ENCODE measurements at places on chromosomes 16 and 17.

DNA sequence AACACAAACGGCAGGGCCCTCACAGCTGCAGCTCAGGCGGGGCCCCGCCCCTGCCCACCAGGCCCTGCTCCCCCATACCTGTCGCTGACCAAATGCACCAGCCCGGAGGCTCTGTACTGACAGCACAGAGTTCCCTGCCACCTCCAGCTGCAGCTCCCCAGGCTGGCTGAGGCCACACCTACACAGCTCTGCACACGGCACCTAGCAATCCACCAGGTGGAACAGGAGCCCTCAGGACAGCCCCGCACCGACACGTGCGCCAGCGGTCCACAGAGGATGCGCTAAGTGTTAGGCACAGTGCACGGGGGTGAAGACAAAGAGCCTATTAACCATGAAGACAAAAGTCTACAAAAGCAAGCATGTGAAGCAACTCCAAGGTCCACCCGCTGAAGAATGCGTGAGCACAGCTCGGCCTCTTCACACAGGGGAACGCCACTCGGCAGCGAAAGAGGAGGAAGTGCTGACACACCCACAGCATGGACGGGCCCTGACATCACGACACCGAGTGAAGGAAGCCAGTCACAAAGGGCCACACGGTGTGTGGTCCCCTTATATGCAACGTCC, 5.4 kb downstream of the ZCCHC14 start:
- DNase-seq = no peak

DNA sequence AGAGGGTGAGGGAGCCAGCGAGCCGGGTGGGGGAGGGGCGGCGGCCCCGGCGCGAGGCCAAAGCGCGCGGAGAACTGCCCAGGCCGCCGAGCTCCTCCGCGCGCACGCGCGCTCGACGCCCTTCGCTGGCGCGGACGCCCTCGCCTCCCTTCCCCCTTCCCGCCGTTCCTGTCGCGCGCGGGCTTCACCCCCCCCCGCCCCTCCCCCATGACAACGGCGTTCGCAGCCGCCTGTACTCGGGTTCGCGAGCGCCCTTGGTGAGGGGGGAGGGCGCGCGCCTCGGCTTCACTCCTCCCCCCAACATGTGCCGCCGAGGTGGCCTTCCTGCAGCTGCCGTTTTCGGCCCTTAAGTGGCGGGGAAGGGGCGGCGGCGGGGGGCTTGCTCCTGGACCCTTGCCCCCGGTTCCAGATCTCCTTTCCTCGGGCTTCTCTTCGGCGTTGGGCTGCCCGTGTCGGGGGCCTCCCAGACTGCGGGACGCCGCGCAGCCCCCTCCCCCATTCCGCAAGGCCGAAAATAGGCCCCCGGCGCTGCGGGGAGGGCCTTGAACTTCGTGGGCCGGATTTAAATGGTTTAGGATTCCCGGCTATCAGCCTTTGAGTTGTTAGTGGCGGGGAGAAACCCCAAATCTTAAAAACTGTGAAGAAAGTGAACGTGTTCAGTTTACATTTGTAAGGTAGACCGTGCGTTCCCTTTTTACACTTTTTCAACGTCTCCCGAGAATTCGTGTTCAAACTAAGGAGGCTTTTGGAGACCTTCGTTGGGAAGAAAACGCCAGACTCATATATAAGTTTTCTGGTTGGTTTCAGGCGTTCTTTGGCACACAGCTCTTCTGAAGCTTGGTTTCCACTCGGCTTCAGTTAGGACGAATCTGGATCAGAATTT, 653 bp downstream of the SRRM2 start:
- DNase-seq = no peak

DNA sequence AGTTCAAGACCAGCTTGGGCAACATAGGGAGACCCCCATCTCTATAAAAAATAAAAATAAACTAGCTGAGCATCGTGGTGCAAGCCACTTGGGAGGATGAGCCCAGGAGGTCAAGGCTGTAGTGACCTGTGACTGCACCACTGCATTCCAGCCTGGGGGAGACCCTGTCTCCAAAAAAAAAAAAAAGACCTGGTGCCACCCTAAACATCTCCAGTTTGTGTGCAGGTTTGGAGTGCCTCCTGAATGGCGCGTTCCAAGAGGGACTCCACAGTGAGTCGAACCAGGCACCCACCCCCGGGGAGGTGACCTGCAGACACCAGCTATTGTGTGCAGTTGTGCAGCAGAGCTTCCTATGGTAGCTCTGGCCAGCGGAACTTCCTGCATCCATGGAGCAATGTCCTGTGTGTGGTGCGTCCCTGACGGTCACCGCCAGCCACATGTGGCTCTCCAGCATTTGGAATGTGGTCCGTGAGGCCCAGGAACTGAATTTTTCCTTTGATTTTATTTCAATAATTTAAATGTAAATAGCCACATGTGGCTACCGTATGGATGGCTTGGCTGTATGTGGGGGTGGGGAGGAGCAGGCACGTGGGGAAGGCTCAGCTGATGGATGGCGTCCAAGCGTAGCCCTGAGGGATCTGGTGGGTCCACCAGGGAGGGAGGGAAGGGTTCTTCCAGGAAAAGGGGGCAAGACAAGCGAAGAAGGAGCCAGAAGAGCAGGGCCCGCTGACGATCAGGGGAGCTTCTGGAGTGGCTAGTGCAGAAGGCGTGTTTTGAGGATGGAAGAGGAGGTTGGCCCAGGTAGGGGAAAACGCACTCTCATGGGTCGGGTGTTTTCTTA, 107.1 kb upstream of the GSE1 start:
- no peak for DNase-seq

- no peak for DNase-seq
These were observed 8.5 kb upstream of the PIK3R6 start for GRCh38 chr17:8875957-8876356.

DNA sequence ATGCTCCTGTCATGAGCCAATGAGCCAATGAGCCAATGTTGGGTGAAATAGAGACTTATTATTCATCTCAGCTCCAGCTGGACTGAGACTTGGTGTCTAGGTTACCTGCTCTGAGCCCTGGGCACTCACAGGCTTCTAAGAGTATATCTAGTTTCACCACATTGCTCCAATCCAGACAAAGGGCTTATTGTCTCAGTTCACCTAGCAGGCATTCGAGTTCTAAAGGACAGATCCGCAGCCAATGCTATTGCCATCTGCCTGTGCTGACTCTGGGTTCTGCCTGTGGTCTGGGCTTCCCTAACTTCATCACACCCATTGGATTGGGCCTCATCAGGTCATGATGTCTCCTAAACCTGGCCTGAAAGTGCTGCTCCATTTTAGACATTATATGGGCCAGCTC, 66.1 kb upstream of the HS3ST4 start:
- DNase-seq = no peak

DNA sequence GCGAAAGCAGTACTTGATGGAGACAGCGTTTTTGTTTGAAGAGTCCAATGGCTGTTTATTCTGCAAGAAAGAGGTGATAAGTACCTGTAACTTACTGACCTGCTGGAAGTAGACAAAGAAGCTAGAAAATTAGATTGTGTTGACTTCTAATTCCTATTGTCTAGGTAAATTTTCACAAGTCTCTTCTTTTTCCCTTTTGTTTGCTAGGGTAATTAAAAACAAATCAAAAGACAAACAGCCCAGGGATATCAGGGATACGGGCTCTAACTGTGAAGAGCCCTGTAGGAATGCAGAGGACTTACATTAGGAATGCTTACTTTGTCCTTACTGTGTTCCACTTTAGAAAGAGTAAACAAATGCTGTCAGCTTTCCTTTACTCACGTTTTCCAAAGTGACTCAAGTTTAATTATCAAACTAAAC, 7.0 kb downstream of the PSME3IP1 start:
- no peak for DNase-seq

- no peak for DNase-seq
These were observed 394.6 kb upstream of the MON1B start for GRCh38 chr16:76796416-76796815.

DNA sequence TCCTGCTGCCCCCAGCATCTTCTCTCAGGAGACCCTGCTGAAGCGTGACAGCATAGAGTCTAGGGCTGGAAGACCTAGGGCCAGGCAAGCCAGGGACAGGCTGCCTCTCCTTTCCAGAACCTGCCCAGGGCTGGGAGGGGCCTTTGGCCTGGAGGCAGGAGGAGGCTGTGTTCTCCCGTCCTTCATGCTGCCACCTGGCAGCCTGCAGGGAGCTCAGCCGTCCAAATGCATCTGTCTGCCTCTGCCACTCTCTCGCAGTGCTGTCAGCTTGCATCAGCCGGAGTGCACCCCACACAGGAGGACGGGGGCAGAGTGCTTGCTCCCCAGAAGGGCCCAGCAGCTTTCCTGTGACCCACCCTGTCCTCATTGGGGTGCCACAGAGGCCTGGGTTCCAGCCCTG, 31.3 kb downstream of the ARHGAP23 start:
- DNase-seq = no peak

DNA sequence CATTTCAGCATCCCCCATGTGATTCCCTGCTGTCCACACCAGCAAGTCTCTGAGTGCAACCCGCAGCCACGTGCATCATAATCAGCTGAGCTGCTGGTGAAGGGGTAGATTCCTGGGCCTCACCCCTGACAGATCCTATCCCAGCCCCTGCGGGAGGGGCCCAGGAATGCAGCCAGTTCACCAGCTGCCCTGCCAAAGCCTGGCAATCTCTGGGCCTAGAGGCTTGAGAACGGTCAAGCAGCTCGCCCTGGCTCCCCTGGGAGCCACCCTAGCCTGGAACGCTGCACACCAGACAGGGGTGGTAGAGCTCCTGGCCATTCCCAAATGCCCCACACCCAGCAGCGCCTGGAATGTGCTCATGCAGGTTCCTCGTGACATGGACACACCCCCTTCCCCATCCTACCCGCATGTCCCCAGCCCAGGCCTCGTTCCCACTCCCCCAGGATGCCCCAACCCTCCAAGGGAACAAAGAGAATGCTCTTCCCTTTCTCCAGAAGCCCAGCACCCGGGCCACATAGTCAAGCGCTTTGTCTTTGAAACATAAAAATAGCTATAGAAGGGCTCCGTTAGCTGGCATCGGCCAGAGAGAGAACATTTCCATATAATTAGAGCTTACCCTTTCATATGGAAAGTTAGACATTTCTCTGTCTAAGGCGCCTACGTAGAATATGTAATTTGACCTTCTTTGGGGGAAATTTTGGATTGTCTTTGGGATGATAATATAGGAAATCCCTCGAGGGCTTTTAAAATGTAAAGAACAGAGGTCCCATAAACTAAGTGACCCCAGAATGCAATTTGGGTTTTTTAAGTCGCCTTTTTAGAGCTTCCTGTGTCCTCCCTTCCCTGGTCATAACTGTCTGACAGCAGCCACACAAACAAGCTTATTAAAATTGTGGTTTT, 3.4 kb downstream of the CEP295NL start:
- no peak for DNase-seq

- DNase-seq = peak; percentile 26
These were observed 18.5 kb downstream of the CRLF3 start for GRCh38 chr17:30805944-30806456.

GRCh38 chr17:3923466-3924190, 7.4 kb upstream of the P2RX1 start:
- no peak for DNase-seq

DNA sequence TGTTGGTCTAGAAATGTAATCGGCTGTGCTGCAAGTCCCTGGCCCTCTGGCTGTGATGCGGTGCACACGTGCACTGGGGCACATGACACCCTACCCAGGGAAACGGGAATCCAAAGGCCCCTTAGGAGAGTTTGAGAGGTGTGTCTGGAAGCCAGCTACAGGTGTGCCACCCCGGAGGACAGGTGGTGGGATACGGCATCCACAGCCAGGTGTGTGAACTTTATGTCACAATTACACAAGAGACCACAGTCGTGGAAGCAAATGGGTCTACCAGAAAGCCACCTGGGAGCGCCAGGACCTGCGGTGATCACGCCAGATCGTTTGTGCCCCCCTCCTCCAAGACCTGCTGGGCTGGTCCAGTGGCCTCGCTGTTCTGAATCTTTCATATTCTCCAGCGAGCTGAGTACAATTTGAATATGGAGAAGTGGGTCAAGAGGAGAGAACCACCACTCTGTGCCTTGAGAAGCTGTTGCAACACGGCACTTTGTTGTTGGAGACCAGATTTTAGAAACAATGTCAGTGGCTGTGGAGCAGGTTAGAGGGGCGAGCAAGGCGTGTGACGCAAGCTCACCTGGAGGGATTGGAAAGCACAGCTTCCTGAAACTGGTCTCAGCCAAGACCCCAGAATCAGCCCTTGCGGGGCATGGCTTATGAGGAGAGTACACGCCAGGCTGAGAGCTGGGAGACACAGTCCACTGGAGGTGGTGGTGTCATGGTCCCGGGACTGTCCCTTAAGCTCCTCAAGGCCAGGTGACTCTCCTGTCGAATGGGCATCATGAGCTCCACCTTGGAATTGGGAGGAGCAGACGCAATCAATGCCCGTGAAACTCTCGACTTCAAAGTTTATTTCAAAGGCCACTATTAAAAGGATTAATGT, 37.4 kb downstream of the COX4I1 start:
- DNase-seq = no peak

DNA sequence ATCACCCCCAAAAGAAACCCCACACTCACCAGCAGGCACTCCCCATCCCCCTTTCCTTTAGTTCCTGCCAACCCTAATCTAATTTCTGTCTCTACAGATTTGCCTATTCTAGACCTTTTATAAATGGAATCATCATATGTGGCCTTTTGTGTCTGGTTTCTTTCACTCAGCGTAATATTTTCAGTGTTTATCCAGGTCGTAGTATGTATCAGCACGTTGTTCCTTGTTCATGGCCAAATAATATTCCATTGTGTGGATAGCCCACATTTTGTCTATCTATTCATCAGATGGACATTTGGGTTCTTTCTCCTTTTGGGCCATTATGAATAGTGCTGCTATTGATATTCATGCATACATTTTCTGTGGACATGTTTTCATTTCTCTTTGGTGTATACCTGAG, 73.6 kb downstream of the OR1D5 start:
- no peak for DNase-seq

- DNase-seq = no peak
These were observed 5.3 kb upstream of the DDX52 start for GRCh38 chr17:37648555-37648954.

GRCh38 chr16:84683691-84684591, 15.9 kb upstream of the USP10 start:
- DNase-seq = no peak

DNA sequence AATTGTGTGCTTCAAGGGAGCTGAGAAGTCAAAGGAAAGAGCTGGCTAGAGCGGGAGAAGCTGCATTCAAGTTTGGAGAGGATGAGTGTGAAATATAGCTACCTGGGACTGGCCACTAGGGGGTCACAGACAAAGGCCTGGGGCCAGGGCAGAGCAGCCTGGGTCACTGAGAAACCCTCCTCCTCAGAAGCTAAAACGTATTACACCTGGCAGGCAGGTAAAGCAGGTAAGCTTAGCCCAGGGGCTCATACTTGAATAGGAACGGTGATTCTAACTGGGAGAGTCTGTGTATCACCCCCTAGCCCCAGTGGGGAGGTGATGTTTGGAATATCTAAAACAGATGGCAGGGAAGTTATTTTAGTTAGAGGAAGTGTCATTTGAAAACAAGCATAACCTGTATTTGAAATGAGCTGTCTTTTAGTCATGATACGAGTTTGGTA, 6.8 kb downstream of the KRT37 start:
- peak; percentile 29 for DNase-seq

GRCh38 chr16:81987706-81988105, 23.6 kb downstream of the SDR42E1 start:
- DNase-seq = no peak

- DNase-seq = no peak
These were observed 363.3 kb downstream of the XYLT1 start for GRCh38 chr16:17107450-17107849.

GRCh38 chr16:10587622-10588021, 7.2 kb upstream of the EMP2 start:
- no peak for DNase-seq

- no peak for DNase-seq
These were observed 28.7 kb upstream of the RSL1D1 start for GRCh38 chr16:11880007-11880406.

Data from B cell (primary cell).